Right kidney (tissue), 9 donors: ENCODE measurements at places on chromosomes 1 and 21.

GRCh38 chr1:163357378-163357777, 35.6 kb downstream of the NUF2 start:
- no peak for DNase-seq

- DNase-seq = no peak
Measured at GRCh38 chr21:44283948-44284347, 1.7 kb upstream of the AIRE start.

- DNase-seq = no peak
Measured at GRCh38 chr1:27773826-27774445, 917 bp downstream of the STX12 start.

GRCh38 chr1:117389284-117389683, 22.0 kb downstream of the MAN1A2 start:
- no peak for DNase-seq

DNA sequence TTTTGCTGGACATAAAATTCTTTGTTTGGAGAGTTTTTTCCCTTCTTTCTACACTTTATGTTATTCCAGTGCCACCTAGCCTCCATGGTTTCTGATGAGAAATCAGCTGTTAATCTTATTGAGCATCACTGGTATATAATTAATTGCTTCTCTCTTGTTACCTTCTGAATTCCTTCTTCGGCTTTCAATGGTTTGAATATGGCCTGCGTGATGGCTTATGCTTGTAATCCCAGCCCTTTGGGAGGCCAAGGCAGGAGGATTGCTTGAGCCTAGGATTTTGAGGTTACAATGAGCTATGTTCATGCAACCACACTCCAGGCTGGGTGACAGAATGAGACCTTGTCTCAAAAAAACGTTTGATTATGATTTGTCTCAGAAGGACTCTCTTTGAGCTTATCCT, 13.0 kb upstream of the CNIH4 start:
- no peak for DNase-seq

- no peak for DNase-seq
Measured at GRCh38 chr1:175840787-175841186, 97.4 kb upstream of the TNR start.

DNA sequence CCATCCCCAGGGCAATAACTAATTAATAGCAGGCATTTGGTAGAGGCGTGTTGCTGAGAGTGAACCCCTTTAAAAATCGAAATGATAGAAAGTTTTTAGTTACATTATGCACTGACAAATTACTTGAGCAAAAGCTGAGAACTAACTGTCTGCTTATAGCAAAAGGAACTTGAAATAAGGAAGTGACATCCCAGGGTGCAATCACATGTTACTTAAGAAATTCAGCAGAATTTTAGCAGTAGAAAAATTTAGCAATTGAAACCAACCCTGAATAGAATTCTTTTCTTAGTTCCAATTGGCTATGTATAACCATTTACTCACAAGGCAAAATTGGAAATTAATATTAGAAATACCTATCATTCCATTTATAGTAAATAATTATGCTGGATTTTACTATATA, 139.5 kb upstream of the SAMSN1 start:
- DNase-seq = no peak

- no peak for DNase-seq
Measured at GRCh38 chr1:2001773-2002411, 1.7 kb downstream of the CFAP74 start.

DNA sequence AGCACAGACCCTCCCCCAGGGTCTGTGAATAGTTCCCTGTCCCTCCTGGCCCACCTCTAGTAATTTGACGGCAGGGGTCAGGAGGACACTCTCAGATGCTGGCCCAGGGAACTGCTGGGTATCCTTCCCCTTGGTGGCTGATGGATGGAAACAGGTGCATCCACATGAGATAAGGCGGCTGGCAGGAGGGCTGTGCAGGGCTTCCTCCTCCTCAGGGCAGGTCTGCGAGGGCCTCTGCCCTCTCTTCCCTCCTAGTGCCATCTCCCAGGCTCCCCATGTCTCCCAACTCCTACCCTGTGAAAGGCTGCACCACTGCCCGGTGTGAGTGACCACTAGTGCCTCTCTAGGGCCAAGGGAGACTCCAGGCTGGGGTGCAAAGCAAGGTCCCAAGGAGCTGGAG, 123.9 kb downstream of the GLIS1 start:
- DNase-seq = no peak

DNA sequence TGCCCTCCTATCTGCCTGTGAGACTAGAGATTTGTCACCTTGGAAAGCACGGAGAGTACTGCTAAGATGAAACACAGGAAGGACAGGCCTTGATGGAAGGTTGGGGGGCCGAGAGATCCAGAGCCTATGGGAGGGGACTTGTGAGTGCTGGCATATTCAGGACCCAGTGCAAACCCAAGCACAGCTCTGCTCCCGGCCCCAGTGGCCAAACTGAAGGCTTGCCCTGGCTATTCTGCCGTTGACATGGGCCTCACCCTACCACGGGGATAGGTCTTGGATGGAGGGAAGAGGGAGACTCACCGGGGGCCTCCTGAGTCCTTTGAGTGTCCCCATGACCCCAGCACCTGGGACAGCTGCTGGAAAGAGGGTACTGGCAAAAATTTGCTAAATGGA, 4.6 kb upstream of the EVA1B start:
- DNase-seq = no peak

- DNase-seq = no peak
Measured at GRCh38 chr1:151635479-151636072, 23.7 kb downstream of the SNX27 start.

- no peak for DNase-seq
Measured at GRCh38 chr1:170369000-170369399, 163.0 kb upstream of the GORAB start.

- DNase-seq = no peak
Measured at GRCh38 chr1:227759341-227760300, 24.4 kb downstream of the SNAP47 start.

- no peak for DNase-seq
Measured at GRCh38 chr1:13628711-13629110, 45.1 kb downstream of the PDPN start.

DNA sequence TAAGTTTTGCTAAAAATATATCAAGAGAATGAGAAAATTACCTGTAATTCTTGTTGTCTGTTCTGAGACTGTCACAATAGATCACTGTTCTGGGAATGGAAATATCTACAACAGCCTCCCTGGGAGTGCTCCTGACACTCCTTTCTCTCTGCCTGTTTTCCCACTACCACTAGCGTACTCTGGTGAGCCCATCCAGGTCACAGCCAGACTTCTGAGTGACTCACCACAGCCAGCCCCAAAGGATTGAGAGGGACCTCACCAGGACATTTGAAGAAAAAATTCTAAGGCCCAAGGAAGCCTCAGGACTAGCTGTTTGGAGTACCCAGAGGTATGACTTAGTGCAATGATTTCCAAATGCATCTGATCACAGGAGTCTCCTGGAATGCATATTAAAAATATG, 39.0 kb upstream of the TADA1 start:
- DNase-seq = no peak

DNA sequence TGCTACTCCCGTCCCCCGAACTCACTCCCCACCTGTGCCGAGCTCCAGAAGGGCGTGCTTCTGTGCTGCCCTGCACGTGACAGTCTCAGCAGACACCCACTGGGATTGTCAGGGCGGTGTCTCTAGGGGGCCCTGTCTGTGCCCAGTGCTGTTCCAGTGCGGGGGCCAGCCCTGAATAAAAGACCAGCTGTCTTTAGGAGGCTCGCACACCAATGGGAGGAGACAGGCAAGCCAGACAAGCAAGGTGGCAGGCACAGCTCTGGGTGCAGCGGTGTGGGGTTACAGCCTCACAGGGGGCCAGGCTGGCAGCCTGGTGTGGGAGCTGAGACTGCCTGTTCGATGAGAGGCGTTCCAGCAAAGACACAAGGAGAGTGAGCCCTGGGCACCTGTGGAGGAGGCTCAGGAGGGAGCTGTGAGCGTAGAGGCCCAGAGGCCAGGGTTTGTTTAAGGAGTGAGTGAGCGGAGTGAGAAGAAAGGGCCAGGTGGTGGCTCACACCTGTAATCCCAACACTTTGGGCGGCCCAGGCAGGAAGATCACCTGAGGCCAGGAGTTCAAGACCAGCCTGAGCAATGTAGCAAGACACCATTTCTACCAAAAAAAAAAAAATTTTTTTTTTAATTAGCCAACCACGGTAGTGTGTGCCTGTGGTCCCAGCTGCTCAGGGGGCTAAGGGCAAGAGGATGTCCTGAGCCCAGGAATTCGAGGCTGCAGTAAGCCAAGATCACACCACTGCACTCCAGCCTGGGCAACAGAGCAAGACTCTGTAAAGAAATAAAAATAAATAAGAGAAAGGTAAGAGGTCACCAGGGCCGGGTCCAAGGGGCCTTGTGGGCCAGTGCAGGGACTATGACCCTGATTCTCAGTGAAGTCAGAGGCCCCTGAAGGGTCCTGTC, 48.2 kb upstream of the ARHGEF16 start:
- DNase-seq = no peak

GRCh38 chr1:112509005-112509659, 367 bp downstream of the WNT2B start:
- DNase-seq = peak; percentile 67

DNA sequence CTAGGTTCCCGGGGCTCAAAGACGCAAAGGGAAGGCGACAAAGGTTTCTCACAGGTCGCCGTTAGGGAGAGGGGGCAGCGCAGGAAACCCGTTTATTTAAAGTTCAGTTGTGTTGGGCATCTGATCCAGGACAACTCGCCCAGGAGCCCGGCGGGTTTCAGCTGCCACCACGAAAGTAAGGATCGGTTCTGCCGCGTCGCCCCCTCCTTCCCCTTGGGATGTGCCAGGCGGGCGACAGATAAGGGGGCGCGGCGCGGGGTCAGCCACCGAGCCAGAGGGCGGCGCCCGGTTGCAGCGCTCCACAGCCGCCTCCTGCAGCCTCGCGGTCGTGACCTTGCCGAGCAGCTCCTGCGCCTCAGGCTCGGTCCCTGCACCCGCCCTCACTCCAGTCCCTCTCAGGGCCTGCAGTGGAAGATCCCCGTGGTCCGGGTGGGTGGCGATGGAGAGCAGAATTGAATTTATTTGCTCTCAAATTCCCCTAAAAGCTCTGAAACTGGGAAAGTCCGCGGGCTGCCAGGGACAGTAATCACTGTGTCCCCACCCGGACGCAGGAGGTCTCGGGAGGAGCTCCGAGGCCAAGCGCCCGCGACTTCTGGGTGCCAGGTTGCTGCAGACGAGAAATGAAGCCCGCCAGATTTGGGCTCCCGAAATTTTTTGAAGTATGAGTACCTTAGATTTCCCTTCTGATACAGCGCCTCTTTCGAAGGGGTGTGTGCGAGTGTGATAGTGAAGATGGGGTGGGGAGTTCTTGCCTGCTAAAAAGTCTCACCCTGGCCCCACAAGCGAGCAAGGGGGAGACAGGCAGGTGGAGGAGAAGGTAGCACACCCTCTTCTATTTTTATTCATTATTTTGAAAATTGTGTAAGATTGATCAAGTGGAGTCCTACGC, 28.4 kb upstream of the NFIA start:
- DNase-seq = peak; percentile 76

DNA sequence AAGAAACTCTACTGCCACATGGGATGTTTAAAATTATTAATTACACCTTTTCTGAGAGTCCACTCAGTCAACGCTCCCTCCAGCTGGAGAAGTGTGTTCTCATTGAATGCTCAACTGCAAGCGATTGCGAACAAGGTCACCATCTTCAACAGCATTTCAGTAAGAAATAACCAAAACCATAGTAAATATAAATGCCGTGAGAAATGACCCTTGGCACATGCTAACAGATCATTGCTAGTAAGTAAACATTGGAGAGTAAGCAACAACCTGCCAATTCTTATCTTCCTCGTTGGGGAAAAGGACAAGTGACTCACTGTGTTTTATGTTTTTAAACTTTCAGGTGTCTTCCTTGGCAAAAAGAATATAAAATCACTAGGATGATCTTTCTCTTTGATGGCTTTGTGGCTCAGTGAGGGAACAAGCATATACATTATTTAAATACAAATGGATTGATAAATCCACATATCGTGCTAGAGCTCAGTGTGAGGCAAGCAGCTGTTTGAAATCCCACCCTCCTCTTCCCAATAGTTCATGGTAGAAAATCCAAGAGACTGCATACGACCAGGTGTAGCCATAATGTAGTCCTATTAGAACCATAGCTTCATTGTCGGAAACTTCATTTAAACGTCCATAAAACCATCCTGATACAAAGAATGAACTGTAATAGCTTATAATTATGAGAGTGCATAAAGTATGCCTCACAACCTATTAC, 214.6 kb downstream of the GRIK1 start:
- DNase-seq = no peak

DNA sequence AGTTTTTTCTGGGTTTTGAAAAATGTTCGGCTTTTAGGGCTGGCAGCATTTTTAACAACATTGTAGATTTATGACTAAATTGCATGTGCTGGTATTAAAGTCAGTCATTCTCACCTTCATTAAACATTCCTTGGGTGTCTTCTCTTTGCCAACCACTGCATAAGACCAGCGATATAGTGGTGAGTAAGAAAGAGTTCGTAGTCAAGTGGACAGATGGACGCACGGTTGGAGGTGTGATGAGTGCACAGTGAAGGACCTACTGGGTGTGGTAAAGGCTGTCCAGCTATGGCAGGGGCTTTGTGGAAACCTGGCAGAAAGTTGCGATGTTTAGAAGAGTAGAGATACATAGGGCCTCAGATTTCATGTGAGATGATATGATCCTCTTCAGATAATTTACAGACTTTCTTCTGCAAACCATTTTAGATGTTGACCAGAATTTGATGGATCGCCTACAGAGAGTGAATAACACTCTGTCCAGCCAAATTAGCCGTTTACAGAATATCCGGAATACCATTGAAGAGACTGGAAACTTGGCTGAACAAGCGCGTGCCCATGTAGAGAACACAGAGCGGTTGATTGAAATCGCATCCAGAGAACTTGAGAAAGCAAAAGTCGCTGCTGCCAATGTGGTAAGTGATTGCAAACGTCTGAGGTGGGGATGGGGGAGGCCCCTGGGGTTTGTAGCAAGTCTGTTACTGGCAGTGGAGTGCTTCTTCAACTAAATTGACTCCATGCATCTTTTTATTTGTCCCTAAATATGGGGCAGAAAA, 56.0 kb upstream of the LAMC2 start:
- no peak for DNase-seq

- DNase-seq = no peak
Measured at GRCh38 chr1:7401814-7402547, 369.1 kb upstream of the VAMP3 start.

DNA sequence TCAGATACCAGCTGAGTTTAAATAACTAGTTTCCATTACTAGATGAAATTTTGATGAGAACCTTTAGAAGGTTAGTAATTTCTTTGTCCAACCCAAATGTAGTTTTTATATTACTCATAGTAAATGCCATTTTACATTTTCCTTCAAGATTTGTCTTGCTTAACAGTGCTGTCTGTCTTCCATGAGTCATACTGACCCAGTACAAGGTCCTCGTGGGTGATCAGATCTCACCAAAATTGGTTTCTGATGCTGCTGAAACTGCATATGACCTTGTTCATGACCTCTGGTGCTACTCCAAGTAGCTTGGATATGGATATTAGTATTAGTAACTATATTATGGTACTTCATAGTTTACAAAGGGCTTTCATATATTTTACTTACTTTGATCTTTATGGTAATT, 207.1 kb downstream of the RYR2 start:
- no peak for DNase-seq

DNA sequence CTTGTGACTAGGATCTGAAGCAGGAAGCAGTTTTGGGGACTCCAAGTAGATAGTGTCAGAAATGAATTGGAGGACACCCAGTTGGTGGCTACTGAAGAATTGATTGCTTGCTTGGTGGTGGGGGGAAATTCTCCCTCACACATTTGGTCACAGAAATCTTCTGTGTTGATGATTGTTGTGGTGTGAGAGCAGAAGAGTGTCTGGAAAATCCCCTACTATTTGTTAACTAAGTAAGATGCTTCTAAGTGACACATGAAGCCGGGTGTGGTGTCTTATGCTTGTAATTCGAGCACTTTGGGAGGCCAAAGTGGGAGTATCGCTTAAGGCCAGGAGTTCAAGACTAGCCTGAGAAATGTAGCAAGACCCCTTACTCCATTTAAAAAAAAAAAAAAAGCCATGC, 22.5 kb upstream of the IPP start:
- no peak for DNase-seq
